Gastroesophageal sphincter (tissue), 4 donors: ENCODE measurements at places on chromosomes 16 and 17. TPM values are rescaled to one million over a fixed set of nuclear protein-coding genes. Genes with fewer than 3 reads are reported as not detected.
A peak's percentile ranks its signal among the peaks of the same experiment; 100 is the strongest.

- no peak for ATAC-seq
Measured at GRCh38 chr16:81885976-81886586, 107.0 kb downstream of the PLCG2 start.

GRCh38 chr16:50386774-50387173 lies 18.0 kb upstream of the BRD7 start:
- ATAC-seq = no peak

GRCh38 chr16:48583075-48584065 lies 26.6 kb downstream of the N4BP1 start:
- ATAC-seq = no peak

DNA sequence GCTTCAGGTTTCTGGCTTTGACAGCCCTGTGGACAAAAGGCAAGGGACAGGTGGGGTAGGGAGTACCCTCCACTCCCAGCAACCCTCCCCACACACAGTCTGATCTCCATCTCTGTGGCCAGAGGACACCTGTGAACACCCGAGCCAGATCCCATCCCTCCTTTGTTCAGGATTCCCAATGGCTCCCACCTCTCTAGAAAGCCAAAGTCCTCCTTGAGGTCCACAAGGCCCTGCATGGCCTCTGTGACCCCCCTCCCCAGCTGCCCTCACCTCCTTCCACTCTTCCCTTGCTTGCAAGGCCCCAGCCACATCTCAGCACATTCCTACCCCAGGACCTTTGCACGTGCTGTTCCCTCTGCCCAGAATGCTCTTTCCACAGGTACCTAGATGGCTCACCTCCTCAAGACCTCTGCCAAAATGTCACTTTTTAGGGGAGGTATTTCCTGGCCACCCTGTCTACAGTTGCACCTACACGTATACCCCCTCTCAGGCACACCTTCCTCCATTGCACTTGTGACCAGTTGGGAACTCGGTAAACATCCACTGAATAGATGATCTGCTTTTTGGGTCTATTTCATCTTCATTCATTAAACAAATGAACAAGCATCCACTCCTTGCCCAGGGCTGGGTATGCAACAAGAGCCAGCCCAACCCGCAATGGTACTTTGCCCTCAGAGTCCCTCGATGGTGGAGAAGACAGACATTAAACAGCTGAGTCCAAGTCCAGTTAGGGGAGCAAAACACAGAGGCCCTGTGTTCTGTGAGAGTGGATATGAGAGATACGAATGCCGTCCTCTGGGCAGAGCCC lies 107.0 kb downstream of the CRLF3 start:
- ATAC-seq = no peak

DNA sequence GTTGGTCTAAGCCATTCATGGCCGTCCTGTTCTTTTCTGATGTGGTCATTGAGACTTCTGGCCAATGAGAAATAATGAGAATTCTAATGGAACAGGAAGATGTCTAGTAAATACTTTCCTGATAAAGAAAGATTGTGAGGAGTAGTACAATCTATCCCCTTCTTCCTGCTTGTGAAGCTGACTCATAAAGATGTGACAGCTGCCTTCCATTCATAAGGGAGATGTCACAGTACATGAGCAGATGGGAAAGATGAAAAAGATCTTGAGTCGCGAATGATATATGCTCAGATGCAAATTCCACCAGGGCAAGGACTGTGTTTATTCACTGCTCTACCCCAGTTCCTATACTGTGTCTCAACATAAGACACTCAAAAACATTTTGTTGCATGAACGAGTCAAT lies 111.7 kb upstream of the FOXF1 start:
- no peak for ATAC-seq

DNA sequence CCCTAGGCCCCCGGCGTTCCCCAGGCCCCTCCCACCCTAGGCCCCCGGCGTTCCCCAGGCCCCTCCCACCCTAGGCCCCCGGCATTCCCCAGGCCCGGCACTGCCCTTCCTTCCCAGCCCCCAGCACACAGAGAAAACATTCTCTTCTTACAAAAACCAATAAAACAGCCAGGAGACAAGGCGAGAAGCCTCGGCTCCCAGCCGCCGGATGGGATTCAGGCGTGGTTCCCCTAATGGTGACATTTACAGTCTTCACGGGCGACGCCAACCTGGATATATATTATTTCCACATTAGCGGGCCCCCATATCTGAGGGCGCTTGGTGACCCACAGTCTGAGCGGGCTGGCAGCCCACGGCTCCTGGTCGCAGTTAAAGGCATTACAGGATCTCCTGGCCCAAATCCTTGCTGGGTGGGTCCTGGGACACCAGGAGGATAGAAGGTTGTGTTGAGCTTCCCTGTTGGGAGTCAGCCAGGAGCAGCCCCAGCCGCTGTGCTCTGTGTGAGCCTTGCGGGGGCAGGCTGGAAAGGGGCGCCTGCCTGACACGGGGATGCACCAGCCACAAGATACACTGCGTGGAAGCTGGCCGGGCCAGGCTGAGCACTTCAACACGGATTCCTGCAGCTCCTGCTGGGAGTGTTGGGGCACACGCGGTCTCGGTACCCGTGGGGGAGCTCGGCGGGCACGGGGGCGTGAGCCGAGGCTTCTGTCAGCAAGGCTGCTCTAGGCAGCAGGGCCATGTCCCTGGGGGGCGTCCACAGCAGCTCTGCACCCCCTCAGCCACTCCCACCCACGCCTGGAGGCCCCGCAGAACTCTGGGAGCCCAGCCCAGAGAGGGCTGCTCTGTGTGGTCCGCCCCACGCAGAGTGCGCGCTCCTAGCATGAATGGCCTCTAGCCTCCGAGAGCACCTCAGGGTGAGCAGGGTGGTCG lies 83.7 kb downstream of the LMF1 start:
- no peak for ATAC-seq

- no peak for ATAC-seq
Measured at GRCh38 chr16:24139282-24139681, 116.9 kb upstream of the CACNG3 start.

DNA sequence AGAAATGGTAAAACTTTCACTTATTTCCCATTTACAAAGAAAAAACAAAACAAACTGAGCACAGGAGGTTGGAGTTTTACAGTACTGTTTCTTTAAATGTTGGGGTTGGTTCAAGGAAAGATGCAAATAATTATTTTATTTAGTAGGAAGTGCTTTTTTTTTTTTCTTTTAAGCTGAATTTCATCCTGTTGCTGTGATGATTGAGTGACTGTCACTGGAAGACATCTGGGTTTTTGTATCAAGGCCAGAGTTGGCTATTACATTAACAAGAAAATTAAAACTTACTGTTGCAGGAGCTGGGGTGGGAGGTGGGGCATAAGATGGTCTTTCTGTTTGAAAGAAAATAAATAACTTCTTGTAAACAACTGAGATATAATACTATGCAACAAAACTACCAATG lies 2.3 kb downstream of the SMARCE1 start:
- ATAC-seq = no peak

DNA sequence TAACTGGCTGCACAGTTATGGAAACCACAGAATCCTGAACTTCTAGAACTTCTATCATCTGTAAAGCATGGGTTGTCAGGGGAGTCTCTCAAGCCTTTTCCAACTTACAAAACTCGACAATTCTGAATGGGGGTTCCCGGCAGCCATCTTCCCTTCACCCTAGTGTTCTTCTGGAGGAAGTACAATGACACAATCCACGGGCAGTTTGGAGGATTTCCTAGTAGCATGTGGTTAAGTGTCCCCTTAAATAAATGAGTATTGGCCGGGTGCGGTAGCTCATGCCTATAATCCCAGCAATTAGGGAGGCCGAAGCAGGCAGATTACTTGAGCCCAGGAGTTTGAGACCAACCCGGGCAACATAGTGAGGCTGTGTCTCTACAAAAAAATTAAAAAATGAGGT lies 2.1 kb downstream of the SLC16A6 start:
- no peak for ATAC-seq

GRCh38 chr17:1060991-1061390 lies 64.1 kb downstream of the TIMM22 start:
- peak; percentile 85 for ATAC-seq

DNA sequence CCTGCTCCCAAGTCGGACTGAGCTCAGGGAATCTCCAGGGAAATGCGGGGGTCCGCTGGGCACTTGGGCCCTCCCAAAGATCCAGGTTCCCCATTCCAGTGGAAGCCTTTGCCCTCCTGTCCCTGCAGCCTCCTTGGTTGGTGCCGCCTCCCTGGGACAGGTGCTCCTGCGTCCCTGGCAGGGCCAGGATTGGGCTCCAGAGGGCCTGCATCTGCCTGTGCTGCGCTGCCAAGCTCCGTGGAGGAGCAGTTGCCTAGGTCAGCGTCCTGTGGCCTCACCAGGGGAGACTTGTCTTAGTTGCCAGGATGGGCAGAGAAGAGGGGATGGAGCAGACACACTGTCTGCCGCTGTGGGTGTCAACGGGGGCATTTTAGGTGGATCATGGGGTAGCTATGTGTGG lies 67.1 kb downstream of the MSI2 start:
- ATAC-seq = no peak

DNA sequence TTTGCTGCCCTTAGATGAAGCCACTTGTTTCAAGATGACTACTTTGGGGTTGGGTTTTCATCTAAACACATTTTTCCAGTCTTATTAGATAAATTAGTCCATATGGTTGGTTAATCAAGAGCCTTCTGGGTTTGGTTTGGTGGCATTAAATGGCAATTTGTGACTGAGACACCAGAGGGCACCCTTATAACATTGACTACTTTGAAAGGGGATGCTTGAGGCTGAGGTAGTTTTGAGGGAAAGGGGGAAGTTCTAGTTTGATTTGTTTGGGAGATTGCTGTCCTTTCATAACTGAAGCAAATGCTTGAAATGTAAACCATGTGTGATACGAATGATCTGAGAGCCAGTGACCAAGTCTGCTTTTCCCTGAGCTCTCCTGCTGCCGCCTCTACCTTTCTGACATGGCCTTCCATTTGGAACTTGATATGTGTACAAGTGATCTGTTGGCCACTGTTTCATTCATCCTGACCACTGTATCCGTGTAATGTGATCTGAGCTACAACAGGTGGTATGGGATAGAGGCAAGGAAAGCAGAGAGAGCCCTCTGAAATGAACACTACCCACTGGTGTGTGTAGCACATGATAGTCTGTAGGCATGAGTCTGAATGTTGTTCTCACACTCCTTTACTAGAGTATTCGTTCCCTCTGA lies 5.8 kb upstream of the RARA start:
- ATAC-seq = peak; percentile 39

DNA sequence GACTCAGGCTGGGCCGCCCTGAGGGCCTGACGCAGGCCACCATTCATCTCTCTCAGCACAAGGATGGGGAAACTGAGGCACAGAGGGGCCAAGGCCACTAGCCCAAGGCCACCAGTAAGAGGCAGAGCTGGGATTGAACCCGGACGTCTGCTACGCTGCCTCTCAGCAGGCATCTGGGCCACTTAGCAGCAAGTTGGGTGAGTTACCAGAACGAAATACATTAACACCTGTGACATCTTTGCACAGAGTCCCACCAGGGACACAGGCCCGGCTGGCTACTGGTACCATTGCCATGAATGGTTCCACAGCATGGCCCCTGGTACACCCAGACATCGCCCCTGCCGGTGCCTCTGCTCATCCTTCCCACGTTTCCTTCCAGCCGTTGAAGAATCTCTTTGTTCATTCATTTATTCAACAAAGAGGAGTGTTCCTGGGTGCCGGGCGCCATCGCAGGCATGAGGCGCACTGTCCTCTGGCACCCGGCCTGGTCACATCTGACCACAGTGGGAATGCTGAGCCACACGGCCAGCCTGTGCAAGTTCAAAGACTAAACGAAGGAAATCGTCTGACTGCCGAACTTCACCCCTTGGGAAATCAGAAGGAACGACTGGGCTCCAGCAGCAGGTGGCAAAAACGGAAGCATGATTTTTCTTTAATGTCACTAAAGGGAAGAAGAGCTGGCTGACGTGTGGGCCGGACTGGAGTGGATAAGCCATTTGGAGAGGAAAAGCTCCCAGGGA lies 7.4 kb upstream of the ZNF469 start:
- ATAC-seq = no peak

DNA sequence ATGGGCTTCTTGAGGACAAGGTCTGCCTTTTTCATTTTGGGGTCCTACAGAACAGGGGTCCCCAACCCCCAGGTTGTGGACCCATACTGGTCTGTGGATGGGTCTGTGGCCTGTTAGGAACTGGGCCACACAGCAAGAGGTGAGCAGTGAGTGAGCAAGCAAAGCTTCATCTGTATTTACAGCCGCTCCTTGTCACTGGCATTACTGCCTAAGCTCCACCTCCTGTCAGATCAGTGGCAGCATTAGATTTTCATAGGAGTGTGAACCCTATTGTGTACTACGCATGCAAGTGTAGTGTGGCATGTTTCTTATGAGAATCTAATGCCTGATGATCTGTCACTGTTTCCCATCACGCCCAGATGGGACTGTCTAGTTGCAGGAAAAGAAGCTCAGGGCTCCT lies 33.9 kb downstream of the ERN1 start:
- ATAC-seq = no peak

Gene MRPL45
- 32.4 TPM for total RNA-seq

Gene SLC13A2
- not detected for total RNA-seq

Gene TEKT5
- not detected for total RNA-seq

Gene STX1B
- 1.9 TPM for total RNA-seq

Gene EME1
- not detected for total RNA-seq

Gene CACNG5
- not detected for total RNA-seq
